Cortex of kidney (tissue), 1 donor: ENCODE measurements at places on chromosomes 11 and 22.

GRCh38 chr11:46356924-46357482, 9.7 kb downstream of the DGKZ start:
- DNase-seq: no peak

DNA sequence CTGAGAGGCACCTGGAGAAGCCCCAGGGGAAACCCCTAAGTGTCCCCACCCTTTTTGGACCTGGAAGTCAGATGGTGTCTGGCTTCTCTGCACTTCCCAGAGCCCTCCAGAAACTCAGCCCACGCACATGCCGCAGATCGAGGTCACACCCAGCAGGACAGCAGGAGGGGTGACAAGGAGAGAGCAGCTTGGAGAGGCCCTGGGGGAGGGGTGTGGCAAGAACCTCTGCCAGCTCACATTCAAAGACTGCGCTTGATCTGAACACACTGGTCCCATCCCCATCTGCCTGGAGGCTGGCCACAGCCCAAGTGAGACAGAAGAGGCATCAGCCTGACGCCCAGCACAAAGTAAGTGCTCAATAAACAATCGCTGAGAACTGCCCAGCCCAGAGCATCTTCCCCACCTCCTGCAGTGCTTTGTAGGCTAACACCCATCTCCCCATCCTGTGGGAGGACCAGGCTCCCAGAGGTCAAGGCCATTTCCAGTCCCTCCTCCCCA, 21.4 kb downstream of the TMPRSS6 start:
- no peak for DNase-seq

GRCh38 chr11:41522391-41522790, 62.9 kb upstream of the LRRC4C start:
- no peak for DNase-seq

- no peak for DNase-seq
Measured at GRCh38 chr11:124865902-124866851, 945 bp downstream of the ROBO3 start.

DNA sequence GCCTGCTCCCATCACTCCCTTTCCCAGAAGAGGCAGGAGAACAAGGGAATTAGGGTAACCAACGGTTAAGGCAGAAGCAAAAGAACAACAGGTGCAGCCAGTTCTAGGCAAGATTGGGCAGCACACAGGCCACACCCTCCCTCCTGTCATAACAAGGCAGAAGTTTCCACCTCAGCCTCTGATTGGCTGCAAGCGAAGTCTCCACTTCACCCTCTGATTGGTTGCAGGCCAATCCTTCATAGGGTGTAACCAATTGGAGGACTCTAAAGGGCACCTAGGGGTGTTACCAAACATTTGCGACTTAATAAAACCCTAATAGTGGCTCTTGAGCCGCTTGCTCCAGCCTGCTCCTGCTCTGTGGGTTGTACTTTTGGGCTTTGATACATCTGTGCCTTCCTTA, 153.8 kb downstream of the CACNA1I start:
- DNase-seq: no peak

DNA sequence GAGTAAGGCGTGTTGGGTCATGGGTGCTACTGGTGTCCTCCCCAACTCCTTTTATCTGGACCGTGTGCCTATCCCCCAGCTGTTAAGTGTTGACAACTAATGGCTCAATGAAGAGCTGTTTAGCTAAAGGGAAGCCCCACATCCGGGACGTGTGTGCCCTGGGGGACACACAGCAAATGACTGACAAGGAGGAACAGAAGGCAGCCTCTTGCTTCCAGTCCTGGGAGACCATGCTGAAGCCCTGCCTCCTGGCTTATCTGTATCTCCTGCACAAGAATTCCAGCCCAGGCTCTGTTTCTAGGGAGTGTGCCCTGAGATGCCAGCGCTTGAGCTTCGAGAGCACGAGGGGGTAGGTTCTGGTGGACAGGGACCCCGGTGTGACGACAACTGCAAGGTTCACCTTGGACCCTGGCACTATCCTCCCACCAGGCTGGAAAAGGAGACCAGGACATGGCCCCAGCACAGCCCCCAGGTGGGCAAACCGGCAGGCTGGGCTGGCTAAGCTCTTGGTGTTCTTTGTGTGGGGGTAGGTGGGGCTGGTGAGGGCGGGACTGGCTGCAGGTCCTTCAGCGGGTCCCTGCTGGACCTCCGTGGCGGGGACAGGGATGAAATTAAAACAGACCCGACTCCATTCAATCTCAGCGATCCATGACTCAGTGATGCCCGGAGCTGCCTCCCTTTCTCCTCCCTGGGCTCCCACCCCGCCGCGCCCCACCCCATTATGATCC, 21.0 kb downstream of the ASCL2 start:
- DNase-seq: no peak

DNA sequence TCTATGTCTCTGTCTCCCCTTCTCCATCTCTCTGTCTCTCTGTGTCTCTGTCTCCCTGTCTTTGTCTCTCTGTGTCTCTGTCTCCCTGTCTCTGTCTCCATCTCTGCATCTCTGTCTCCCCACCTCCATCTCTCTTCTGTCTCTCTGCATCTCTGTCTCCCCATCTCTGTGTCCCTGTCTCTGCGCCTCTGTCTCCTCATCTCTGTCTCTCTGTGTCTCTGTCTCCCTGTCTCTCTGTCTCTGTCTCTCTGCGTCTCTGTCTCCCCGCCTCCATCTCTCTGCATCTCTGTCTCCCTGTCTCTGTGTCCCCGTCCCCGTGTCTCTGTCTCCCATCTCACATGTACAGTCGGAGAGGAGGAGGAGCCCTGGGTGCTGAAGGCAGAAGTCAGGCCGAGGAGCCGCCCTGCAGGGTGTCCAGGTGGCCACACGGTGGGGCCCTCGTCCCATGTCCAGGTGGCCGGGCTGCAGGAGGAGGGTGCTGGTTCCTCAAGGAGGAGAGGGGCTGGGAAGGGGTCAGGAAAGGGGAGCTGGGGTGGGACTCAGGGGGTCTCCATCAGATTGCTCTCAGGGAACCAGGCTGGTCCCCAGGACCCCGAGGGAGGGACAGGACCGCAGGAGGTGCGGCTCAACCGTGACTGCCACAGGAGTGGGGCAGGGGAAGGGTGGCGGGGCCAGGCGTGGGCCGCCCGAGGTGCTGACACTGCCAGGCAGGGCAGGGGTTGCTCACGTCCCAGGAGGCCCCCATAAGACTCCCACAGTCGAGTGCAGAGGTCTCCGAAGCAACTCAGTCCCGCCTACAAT, 25.6 kb upstream of the TH start:
- no peak for DNase-seq

DNA sequence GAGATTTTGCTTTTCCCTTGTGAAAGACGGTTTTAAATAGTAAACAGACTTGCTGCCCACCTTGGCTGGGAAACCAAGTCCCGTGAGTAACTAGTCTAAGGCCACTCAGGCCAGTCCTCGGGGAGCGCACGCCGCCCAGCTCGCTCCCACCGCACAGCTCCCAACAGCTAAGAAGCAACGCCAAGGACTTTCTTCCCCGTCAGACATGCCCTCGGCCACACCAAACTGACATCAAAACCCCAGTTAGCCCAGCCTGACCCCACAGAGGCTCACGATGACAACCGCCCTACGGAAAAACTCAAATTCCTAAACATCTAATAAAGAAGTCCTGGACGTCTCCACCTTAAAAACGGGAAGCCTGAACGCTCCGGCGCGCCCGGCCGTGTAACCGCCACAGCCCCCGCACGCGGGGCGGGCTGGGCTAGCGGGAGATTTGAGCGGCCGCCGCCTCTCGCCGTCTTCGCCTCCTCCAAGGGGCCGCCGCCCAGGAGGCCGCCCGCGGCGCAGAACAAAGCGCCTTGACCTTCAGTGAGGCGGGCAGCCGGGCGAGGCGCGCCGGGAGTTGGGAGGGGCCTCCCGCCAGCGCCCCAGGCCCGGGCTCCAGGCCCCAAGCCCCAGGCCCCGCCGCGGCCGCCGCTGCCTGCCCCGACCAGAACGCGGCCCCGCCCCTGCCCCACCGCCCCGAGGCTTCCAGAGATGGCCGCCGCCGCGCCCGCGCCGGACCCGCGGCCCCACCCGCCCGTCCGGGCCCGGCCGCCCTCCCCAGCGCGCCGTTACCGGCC, 486 bp downstream of the NAP1L4 start:
- DNase-seq: no peak

- no peak for DNase-seq
Measured at GRCh38 chr11:117319214-117319840, 3.3 kb upstream of the BACE1 start.

DNA sequence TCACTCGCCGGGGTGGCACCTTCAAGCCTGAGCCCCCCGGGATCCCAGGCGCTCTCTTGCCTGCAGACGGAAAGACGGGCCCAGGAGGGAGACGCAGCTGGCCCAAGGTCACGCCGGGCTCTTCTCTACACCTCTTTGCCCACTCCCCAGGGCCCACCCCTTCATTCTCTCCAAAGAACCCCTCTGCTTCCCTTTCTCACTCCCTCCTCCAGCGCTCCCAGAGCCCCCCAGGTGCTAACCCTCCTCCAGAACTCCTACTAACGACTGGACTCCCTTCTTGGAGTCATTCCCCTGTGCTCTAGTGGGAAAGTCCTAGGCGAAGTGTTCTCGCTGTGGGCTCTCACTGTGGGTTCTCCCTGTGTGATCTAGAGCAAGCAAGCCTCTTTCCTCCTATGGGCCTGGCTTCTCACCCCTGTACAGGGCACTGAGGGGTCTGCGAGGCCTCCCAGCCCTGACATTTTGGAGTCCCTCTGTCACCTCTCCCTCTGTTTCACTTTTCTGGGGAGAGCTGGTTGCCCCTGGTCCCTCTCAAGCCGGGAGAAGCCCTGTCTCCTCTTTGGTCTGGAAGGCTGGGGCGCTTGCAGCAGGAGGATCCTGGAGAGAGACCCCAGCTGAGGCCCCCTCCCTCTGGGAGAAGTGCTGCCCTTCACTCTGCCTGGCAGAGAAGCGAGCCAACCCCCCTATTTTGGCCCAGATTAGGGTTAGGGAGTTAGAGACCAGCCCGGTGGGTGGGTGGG, 858 bp downstream of the OAF start:
- DNase-seq: no peak

DNA sequence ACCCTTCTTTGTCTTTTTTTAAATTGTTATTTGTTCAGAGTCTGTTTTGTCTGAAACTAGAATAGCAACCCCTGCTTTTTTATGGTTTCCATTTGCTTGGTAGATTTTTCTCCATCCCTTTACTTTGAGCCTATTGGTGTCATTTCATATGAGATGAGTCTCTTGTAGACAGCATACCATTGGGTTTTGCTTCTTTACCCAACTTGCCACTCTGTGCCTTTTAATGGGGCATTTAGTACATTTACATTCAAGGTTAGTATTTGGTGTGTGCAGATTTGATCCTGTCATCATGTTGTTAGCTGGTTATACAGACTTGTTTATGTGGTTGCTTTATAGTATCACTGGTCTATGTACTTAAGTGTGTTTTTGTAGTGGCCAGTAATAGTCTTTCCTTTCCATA, 28.0 kb downstream of the CCDC15 start:
- no peak for DNase-seq

- no peak for DNase-seq
Measured at GRCh38 chr22:44116755-44117684, 63.7 kb upstream of the PARVG start.

- no peak for DNase-seq
Measured at GRCh38 chr11:24755260-24755839, 258.5 kb downstream of the LUZP2 start.

DNA sequence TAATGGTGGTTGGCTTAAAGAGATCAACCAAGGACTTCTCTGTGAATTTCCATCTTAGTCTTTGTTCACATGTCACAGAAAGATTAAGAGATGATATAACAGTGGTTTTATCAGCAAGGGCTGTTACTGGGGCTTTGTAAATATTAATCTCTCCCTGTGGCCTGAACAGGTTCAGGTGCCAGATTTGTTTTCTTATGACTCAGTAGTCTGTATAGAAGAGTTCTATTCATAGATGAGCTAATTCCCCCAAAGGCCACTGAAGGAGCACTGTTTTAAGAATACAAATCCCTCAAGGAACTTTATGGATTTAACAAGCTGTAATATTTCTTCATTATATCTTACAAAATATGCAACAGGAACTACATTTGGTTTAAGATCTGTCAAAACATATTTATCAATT, 50.4 kb downstream of the TCP11L1 start:
- DNase-seq: no peak
